Activated CD4-positive, alpha-beta memory T cell treated with anti-CD3 and anti-CD28 coated beads for 36 hours (primary cell): ENCODE measurements at places on chromosomes 3 and 15. TPM values are rescaled to one million over a fixed set of nuclear protein-coding genes. Genes with fewer than 3 reads are reported as not detected.

Gene COPG1
- total RNA-seq = 162 TPM

Gene COMMD2
- total RNA-seq = 28.4 TPM

Gene SLC51A
- not detected for total RNA-seq

Gene CCDC54
- not detected for total RNA-seq

Gene FAM3D
- not detected for total RNA-seq

Gene FAM81A
- not detected for total RNA-seq

Gene GOLGA8Q
- total RNA-seq = not detected

Gene LSMEM2
- not detected for total RNA-seq

DNA sequence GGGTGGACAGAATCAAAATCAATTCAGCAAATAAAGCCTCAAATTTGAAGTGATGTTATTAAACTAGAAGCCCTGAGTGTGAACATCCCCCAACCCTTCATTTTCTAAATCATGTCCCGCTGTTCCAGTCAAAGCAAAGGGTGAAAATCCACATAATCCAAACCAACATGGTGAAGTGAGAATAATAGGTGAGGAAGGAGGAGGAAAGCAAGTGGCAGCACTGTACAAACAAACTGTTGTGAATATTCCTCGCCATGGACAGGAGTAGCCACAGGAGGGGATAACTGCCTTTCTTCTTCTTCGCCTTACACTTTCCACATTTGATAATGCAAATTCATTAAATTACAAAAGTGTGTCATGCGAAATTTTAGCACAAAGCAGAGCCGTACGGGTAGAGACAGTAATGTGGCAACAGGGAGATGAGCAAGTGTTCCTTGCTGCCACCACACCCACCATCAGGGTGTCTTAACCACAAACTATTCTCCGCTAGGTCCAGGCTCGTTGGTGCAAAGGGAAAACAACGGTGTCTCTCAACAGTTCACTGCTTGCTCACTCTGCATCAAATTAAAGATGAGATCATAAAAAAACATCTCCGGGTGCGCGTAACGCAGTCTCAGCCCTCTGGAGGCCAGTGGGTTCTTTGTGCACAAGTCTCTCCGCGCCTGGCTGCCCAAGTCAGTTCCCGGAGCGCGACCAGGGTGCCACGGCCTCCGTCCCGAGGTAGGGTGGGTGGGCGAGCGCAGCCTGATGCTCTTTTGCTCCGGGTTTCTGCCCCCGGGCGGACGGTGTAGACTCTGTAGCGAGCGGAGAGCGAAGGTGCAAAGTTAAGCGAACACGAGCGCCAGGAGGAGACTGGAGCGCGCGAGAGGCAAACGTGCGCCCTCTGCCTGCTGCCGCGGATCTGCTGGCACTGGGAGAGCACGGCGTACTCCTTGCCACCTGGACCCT is 6.7 kb downstream of the EPHA3 start:
- peak; percentile 49 for DNase-seq

DNA sequence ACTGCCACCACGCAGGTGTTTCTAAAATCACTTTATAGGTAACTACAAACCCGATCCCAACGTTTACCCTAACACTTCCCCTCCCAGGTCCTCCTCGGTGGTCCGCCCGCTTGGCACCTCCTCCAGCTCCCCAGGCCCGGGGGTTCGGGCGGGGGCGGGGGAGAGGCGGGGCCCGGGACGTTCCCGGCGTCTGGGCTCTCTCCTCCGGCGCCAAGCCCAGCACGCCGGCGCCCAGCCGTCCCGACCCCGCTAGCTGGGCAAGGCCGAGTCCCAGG is 562 bp downstream of the CGGBP1 start:
- DNase-seq = no peak

DNA sequence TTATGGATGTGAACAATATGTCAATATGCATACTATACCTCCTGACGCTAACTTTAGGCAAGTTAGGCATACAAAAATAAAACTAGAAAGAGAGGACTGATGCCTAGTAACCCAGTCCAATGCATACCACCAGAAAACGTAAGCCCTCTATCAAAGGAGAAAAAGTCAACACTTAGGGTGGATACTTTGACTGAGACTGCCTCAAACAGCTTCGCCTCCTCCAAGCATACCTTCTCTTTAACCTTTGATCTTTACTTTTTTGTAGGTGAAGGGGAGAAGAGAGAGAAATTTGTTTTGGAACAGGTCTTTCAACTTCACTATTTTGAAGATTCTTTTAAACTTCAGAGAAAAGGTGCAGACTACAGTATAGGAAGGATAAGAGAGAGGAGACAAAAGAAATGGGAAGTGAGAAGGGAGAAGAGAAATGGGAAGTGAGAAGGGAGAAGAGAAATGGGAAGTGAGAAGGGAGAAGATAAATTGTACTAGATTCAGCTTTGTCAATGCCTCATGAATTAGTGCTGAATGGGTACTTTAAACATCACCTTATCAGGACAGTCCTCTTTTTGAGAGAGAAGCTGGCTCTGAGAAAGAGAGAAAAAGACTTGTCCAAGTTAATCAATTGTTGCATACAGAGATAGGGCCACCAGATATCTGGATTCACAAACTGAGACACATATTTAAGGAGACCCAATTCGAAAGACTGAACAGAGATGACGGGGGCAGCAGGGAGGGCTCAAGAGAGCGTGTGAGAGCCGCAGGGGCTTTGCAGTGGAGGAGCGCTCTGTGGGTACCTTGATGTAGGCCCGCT is 1.0 kb downstream of the P3H2 start:
- no peak for DNase-seq

- no peak for DNase-seq
These were observed 1166.9 kb downstream of the ZPLD1 start for GRCh38 chr3:103601666-103602065.

GRCh38 chr3:28022916-28023315 is 218.5 kb upstream of the CMC1 start:
- DNase-seq = no peak

DNA sequence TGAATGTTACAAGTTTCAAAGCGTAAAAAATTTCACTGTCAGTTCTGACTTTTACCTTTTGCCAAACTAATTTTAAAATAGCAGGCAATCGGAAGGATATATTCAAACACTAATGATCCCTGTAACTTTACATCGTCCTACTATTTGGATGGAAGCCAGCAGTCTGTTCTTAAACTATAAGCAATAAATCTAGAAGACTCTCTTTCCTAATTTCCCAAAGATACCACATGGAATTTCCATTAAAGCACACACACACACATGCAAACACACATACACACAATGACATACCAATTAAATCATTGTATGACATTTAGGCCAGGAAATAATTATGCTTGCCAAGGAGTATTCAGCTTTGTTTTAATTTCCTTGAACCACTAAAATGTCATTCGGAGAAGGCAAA is 32.0 kb downstream of the IL17RD start:
- DNase-seq = no peak

DNA sequence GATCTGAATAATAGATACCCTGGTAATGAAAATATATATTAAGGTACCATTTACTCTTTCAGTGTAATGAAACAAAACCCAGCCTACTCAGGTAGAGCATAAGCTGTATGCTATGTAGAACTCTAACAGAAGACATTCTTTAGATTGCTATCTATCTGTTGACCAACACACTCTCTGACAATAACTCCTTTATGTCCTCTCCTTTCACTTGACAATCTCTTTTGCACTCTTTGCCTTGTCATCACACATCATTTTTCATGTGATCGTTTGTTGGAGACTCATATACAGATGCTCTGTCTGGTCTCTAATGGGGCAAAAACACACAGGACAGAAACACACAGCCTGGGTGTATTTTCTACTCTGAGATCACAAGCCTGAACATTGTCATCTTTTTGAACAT is 35.4 kb upstream of the SUCLG2 start:
- DNase-seq = no peak

GRCh38 chr3:98799479-98799878 is 36.3 kb downstream of the ST3GAL6 start:
- DNase-seq = no peak

DNA sequence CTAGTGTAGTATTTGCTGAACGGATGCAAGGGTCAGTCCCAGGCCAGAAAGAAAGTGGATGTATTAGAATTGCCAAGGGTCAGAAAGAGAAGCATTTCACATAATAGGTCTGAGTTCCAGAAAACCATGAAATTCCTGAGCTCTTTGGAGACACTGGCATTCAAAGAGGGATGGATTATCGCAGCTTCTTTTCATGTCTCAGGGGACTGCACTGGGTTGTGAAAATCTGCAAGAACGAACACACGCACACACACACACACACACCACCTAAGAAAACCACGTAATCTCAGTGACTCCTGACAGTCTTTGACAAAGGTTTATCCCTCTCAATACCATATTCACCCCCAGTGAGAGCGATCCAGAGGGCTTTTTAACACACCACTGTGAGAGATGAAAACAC is 57.9 kb downstream of the TIPARP start:
- DNase-seq = no peak

GRCh38 chr3:133384331-133385027 is 15.4 kb upstream of the BFSP2 start:
- DNase-seq = peak; percentile 51

- DNase-seq = no peak
These were observed 43.0 kb upstream of the ABI3BP start for GRCh38 chr3:101036213-101036618.

GRCh38 chr3:157261000-157261399 is 101.1 kb upstream of the CCNL1 start:
- no peak for DNase-seq

DNA sequence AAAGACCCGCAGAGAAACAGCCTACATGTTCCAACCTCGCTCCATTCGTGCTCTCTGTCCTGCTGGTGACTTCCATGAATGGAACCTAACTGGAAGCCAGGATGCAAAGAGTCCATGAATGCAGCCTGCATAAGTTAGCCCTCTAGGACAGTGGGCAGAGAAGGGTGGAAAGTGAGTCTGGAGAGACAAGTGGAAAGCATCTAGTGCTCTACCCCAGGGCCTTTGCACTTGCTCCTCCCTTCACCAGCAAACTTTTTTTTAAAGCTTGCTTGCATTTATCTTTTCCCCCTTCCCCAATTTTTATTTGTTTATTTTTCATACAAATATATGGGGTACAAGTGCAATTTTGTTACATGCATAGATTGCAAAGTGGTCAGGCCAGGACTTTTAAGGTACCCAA is 7.9 kb upstream of the CYP1A1 start:
- DNase-seq = no peak

DNA sequence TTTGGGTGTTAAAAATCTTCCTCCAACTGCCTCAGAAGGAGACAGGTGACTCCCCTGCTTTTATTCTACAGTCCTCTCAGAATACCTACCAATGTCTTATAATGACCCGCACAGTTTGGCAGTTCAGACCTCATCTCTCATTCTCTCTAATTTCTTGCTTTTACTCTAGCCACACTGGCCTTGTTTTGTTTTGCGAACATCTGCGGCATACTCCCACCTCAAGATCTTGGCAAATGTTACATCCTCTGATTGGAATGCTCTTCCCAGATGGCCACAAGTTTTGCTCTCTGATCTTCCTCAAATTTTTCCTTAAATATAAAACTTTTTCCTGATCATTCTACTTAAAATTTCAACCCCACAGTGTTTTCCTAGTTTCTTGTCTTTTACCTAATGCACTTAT is 94.1 kb downstream of the PLSCR2 start:
- DNase-seq = no peak

- no peak for DNase-seq
These were observed 21.4 kb downstream of the SCG3 start for GRCh38 chr15:51702710-51703109.

DNA sequence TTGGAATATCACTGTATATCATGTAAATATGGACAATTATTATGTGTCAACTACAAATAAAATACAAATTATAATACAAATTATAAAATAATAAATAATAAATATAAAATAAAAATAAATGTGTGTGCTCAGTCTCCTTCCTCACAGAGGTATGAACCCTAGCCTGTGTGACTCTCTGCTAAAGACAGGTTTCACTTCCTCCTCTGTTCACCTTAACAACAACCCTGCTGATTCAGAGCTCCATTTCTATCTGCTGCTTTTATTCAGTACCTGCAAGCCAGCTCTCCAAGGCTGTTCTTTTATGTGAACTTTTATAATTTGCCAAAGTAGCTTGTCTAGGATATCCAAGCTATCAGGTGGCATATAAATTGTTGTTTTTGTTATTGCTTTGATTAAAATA is 610.7 kb upstream of the GRM7 start:
- no peak for DNase-seq
